AG20443 (cell line): ENCODE measurements at places on chromosomes 4 and X.

- no peak for DNase-seq
These were observed 3.3 kb upstream of the AWAT2 start for GRCh38 chrX:70052895-70053615.

DNA sequence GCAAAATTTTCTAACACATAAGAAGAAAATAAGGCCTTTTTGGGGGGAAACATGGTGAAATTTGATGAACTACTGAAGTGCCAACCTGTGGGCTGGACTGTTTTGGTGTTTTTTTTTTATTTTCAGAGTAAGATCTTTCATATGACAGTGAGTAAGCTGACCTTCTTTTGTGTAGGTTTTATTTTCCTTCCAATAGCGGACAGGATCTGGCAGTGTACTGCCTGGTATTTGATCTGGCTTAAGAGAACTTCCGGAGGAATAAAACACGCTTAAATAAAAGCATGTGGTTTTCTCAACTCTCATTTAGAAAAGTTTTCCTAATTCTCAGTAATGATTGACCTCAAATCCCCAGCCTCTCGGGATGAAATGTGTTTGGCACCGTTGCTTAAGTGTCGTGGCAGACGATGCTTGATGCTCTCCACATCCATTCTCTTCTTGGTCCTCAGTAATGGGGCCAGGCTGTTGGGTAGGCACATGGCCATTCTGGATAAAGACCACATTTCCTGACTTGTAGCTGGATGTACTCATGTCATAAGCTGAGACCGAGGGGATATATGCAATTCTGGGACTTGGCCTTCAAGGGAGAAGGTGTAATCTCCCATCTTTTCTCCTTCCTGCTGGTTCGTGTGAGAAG is 65.6 kb upstream of the PDLIM3 start:
- no peak for DNase-seq

- no peak for DNase-seq
These were observed 104.9 kb downstream of the SLIT2 start for GRCh38 chr4:20356565-20356964.

GRCh38 chrX:2561456-2561855 is 60.7 kb upstream of the DHRSX start:
- no peak for DNase-seq

DNA sequence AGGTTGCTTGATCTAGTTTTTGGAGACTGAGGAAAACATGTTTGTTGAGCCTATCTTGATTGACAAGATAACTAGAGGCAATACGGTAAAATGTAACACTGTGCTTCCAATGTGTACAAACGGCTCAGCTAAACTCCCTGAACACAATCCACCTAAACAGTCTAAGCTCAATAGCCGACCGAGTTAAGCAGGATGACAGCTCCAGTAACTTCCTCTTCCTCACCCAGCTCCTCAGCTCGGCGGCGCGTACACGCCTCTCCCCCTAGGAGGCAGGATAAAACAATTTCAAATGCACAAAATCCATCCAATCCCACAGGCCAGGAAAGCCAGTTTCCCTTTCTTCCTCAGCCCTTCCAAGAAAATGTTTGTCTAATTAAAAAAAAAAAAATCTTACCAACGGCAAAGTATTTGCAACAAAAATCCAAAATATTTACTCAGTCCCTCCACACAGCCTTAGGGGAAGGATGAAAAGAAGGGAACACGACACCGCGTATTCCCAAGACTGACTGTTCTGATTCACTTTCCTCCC is 1.0 kb downstream of the CNOT6L start:
- DNase-seq, result peak; percentile 86

GRCh38 chr4:131159261-131159660 is 1989.8 kb upstream of the PCDH10 start:
- no peak for DNase-seq

GRCh38 chr4:22884157-22884556 is 191.4 kb downstream of the GBA3 start:
- DNase-seq, result no peak

DNA sequence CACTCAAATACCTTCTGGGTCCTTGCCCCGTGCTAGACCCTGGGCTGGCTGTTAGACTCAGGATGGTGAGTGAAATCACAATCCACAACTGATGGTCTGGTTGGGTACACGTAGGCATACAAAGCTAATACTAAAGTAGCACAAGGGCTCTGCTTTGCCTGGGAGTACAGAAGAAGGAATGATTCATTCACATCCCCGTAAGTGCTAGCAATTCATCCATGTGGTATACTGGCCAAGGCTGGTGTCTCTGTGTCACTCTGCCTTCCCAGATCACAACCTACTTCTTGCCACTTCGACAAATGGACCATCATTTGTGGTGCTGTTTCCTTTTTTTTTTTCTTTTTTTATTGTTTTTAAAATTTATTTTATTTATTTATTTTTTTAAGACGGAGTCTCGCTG is 19.7 kb upstream of the RBM47 start:
- DNase-seq, result no peak

DNA sequence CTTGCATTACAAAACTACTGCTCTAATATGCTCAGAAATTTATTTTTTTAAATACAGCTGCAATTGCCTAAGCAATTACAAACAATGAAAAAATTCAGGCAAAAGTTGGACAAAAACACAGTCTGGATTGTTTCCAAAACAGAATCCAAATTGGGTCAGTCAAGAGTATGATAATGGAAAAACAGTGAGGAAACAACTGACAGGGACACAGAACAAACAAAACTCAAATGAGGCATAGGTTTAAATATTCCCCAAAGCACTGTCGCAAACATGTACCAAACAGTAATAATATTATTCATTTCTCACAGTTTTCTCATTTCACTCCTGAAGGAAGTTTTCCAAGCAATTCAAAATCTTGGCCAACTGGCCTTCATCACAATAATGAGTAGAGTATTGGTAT is 386.6 kb downstream of the CENPC start:
- no peak for DNase-seq

GRCh38 chr4:34200535-34200934 is 2043.8 kb downstream of the ARAP2 start:
- no peak for DNase-seq
